ENCODE measurements at places on chromosomes 3 and 15.

DNA sequence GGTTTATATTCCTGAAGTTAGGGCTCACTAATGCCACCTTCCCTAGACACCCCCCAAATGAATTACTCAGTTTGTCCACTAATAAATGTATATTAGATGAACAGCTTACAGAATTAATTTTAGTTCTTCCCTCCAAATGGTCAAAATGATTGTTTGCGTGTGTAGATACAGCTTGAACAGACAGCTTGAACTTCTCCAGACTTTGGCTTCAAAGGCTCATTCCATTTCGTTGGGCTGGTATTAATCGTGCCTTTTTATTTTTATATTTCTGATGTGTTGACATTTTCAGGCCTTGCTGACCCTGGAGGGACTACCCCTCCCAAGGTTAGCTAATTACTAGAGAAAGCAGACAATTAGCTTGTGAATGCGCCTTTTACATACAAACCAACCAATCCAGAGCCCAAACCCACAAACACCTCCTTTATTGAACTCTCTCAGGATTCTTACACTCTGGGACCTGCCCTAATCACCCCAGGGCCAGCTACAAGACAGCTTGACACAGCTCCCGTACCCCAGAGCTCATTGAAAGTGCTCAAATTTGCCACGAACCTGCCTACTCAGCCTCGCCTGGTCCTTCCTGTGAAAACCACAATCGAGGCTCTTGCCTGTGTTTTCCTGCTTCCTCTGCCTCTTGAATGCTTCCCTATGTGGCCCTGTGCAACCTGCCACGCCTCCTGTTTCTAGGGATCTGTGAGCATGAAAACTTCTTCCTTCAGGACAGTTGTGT is 40.3 kb downstream of the RPL22L1 start:
- DNase-seq: no peak

GRCh38 chr15:68554721-68555678 is 23.8 kb upstream of the CORO2B start:
- no peak for DNase-seq

GRCh38 chr3:10772271-10773161 is 43.5 kb upstream of the SLC6A11 start:
- no peak for DNase-seq

DNA sequence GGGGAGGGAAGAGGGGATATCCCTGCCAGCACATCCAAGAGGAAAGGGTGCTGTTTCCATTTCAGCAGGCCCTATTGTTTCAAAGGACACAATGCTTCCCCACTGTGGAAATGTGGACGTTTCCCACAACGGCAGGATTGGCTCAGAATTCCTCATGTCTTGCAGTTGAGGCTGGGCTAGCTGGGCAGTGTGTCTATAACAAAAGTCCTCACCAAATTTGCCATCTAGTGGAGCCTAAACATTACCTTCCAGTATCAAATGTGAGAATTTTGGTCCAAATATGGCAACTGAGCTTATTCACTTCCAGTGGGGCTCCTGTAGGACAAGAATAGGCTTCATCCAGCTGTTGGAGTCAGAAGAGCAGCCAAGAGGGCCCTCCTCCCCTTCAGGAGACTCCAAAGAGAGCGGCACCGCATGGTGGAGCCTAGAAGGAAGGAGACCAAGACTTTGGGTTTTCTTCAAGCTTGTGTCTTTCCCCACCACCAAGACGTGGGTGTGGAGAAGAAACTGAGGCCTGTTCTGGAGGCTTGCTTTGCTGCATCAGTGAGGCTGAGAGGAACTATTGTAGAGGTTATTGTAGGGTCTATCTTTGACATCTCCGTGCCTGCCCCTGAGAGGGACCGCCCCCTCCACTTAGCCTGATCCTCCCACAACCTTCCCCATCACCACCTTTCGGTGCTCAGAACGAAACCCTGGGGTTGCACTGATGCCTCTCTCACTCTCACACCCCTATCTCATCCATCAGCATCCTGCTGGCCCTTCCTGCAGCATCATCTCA is 45.3 kb upstream of the SLCO2A1 start:
- no peak for DNase-seq

GRCh38 chr3:129003578-129004112 is 2.5 kb downstream of the EFCC1 start:
- peak; percentile 47 for DNase-seq

DNA sequence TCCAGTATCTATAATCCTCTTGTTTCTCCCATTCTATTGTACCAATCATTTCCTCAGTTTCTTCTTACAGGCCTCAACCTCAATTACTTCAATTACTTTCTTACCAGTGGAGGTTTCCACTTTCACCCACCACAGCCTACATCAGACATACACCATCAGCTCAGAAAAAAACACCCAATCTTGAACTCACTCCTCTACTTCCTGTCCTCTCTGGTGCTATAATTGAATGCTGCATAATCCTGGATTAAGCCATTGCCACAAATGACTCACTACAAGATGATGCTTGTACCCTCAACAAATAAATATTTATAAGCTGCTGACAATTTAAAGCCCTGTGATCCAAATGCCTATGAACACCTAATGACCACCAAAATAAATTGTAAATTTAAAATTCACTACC is 18.5 kb downstream of the RYK start:
- DNase-seq: no peak

GRCh38 chr3:83317605-83318004 is 1556.2 kb upstream of the GBE1 start:
- no peak for DNase-seq

GRCh38 chr3:33181229-33181628 is 37.4 kb downstream of the SUSD5 start:
- DNase-seq: no peak

DNA sequence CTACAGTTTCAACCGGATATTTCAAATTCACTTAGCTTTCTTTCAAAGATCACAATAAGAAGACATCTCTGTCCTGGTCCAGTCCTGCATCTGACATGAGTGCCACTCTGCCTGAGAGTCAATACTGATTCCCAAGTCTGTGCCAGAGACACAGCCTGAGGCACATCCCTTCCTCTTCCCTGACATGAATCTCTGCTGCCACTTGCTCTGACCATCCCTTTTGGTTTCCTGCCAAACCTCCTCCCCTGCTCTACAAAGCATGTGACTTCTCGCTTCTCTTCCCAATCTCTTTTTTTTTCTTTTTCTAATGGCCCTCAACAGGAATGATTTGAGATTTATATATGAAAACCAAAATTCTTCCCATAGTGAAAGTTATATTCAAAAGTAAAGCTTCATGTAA is 117.9 kb downstream of the MECOM start:
- DNase-seq: no peak

GRCh38 chr3:155619118-155619915 is 125.6 kb downstream of the PLCH1 start:
- DNase-seq: no peak

GRCh38 chr3:40258555-40258954 is 51.0 kb upstream of the EIF1B start:
- DNase-seq: no peak

- DNase-seq: no peak
Measured at GRCh38 chr3:11709782-11710181, 66.1 kb upstream of the VGLL4 start.

DNA sequence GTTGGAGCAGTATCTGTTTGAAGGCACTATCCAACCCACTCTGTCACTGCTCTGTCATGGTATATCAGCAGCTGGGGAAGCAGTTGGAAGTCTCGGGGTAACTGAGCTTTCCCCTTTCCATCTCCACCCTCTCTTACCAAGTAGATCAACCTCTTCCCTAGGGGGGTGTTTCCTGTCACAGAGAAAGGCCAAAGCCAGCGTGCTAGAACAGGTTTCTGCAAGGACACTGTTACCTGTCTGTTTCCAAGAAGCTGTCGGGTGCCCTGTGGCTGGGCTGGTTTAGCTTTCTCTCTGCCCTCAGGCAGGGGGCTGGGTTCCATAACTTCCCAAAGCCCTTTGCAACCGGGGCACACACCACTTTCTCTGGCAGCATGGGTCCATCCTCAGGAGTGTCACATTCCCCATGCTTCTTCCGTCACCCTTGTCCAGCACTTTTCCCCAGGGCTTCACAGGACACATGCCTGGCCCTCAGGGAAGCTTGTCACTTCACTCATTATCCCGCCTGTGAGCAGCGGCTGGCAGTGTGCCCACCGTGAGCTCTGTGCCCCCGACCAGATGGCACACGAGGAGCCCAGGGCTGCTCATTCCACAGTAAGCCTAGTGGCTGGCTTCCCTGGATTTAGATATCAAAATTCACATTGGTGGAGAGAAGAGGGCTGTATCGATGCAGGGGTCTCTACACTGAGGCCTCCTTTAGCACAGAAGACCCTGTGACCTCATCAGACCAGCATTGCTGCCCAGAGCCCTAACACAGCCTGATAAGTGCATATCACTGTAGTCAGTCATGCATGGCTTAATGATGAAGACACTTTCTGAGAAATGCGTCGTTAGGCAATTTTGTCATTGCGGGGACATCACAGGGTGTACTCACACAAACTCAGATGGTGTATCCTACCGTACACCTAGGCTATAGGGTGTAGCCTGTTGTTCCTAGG is 205.8 kb downstream of the SLCO3A1 start:
- DNase-seq: no peak

DNA sequence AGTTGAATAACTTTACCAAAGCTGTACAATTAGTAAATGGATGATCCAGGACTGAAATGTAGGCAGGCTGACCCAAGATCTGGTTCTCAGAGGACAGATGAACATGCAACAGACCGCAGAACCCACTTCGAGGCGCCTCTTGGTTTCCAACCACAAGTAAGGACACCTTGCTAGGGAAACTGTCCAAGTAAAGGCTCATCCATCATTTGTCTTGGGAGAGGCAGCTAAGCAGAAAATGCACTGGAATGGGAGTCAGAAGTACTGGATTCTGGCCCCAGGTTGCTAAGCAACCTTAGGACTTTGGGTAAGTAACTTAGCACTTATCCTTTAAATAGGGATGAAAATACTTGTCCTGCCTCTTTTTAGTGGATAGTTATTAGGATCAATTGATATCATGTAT is 366.3 kb upstream of the LRRC3B start:
- no peak for DNase-seq

DNA sequence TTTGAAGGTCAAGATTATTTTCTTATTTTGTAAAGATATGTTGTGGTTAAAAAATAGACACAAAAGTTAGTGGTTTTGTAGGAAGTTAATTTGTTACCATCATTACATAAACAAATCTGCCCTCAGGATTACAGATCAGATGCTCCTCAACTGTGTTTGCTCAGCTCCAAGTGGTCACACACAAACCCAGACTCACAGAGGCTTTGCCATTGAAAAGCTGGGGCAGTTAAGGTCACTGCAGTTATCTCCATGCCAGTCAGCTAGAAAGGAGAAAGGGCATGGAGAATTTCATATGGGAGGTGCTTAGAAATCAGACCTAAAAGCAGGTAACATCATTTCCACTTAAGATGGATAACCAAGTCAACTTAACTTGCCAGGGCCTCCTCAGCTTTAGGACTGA is 825.7 kb upstream of the GBE1 start:
- no peak for DNase-seq

GRCh38 chr3:68088216-68088615 is 433.8 kb upstream of the SUCLG2 start:
- peak; percentile 30 for DNase-seq

DNA sequence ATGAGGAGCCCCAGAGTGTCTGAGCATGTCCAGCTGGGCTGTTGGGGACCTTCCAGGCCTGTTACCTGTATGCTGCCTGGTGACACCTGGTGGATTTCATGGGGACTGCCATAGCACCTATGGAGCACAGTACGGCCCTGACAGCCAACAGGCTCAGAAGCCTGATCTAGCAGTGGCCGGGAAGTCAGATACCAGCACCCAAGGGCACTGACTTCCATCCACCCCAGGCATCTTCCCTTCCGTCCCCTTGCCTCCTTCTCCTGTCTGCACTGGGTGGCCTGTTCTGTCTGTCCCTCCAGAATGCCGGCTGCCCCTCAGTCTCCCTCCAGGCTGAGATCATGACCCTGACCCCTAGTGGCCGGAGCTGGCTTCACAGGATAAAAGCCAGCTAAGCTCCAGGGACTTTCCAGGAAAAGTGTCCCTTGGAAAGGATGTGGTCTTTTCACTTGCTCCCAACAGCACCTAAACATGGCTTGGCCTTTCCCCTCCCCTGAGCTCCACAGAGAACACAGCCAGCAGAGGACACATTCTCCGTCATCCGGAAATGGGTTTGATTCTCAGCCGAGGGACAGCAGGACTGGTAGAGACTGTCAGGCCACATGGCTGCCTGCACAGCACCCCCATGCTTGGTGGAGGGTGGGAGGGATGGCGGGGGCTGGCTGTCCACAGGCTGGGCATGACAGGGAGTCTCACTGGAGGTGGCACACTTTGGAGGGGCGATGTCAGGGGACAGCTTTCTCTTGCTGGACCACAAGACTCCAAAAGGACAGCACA is 9.5 kb downstream of the RPS17 start:
- peak; percentile 65 for DNase-seq

DNA sequence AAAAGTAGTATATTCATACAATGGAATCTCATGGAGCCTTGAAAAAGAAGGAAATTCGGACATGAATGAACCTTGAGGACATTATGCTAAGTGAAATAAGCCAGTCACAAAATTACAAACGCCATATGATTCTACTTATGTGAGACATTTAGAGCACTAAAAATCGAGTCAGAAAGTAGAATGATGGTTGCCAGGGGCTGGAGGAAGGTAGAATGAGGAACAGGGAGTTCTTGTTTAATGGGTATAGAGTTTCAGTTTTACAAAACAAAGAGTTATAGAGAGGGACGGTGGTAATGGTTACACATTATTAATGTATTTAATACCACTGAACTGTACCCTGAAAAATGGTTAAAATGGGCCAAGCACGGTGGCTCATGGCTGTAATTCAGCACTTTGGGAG is 19.5 kb downstream of the UBXN7 start:
- no peak for DNase-seq

GRCh38 chr3:108471426-108471825 is 39.0 kb downstream of the MYH15 start:
- no peak for DNase-seq

- no peak for DNase-seq
Measured at GRCh38 chr3:14353502-14353901, 48.9 kb upstream of the SLC6A6 start.
